ENCODE measurements at places on chromosomes 4 and X.

DNA sequence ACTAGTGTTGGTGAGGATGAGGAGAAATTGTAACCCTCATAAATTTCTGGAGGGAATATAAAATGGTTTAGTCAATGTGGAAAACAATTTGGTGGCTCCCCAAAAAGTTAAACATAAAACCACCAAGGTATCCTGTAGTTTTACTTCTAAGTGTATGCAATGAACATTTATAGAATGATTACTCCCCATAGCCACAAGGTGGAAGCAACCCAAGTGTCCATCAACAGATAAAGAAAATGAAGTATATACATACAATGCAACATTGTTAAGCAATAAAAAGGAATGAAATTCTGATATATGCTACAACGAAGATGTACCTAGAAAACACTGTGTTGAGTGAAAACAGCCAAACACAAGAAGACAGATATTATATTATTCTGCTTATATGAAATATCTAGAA lies 569.1 kb upstream of the GRID2 start:
- no peak for DNase-seq

DNA sequence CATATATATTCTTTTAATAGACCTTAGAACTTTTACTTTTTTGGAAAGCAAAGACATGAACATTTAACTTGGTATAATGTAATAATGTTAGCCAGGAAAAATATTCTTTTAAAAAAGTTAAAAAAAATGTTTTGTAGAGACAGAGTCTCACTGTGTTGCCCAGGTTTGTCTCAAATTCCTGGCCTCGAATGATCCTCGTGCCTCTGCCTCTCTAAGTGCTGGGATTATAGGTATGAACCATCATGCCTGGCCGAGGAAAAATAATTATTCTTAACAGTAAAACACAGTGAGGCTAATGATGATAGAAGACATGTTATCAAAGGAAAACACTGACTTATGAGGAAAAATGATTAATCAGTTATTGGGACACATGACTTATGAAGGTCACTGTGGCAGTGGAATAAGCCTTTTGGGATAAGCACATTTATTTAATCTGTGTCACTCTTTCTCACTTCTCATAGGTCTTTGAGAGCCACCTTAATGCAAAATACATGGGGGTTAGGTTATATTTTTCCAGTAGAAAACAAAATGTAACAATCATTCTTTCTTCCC lies 6.0 kb upstream of the BMP2K start:
- no peak for DNase-seq

- no peak for DNase-seq
These were observed 47.0 kb downstream of the BEND2 start for GRCh38 chrX:18173494-18174180.

GRCh38 chr4:184385705-184386141 lies 88.6 kb downstream of the IRF2 start:
- DNase-seq = no peak

DNA sequence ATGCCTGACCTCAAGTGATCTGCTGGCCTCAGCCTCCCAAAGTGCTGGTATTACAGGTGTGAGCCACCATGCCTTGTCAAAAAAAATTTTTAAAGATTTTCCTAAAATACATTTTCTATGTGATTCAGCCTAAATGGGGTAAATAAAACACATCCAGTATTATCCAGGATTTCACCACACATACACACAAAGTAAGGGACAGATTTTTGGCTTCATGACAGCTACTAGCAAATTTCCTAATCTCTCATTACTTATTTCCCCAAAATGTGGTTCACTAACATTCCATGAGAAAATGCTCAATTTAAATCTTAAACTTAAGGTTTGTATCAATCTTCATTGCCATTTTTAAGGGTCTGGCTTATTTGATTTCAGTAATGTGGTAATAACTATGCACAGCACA lies 348.5 kb upstream of the INTU start:
- no peak for DNase-seq

DNA sequence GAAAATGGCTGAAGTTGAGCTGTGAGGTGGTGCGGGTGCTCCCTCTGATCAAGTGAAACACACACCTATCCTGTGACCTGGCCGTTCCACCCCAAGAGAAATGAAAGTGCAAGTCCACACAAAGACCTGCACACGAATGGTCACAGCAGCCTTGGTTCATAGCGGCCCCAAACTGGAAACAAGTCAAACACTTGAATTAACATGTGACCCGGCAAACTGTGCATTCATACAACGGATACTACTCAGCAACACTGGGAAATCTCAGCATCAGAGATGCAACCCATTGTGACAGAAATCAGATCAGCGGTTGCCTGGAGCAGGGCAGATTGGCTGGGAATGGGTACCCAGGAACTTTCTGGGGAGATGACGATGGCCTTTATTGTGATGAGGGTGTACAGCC lies 7.6 kb downstream of the G6PD start:
- no peak for DNase-seq

- DNase-seq = no peak
These were observed 135.5 kb downstream of the AMMECR1 start for GRCh38 chrX:110182362-110182761.

GRCh38 chr4:86917212-86918039 lies 17.4 kb upstream of the AFF1 start:
- DNase-seq = no peak

DNA sequence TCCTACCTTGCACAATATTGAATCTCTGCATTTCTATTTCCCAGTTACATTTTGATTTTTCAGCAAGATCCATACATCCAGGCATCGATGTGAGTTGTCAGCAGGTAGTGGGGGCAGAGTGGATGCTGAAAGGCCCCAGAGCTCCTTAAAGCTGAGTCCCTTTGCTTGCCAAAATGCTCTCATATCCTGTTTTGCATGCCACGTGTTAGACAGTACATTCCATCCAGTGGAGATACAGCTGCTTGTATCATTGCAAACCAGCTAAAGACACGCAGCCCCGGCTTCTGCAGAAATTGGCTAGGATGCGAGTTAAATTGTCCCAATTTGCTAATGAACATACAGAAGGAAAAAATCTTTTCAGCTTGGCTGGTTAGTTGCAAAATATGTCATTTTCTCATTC lies 179.6 kb upstream of the MXRA5 start:
- no peak for DNase-seq

DNA sequence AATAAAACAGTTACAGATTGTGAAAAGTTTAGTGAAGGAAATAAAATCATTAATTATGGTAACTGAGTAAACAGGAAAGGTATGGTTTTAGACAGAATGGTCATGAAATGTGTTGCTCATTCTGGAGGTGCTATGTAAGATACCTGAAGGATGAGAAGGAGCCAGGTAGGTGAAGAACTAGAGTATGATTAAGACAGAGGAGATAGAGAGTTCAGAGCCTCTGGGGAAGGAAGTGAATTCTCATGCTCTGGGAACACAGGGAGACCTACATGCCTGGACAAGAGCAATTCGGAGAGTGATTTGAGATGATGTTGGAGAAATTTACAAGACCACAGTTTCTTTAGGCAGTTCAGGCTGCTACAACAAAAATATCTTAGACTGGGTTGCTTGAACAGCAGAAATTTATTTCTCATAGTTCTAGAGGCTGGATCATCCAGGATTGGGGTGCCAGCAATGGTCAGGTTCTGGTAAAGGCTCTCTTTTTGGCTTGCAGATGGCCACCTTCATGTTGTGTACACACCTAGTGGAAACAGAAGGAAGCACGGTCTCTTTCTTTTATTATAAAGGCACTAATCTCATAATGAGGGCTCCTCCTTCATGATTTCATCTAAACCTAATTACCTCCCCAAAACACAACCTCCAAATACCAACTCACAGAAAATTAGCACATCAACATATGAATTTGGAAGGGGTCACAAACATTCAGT lies 1416.1 kb downstream of the PCDH7 start:
- DNase-seq = no peak

- no peak for DNase-seq
These were observed 146.8 kb upstream of the PJA1 start for GRCh38 chrX:69311936-69312670.

GRCh38 chr4:171644430-171645057 lies 168.7 kb upstream of the GALNTL6 start:
- DNase-seq = no peak

- DNase-seq = no peak
These were observed 194.3 kb downstream of the SOWAHB start for GRCh38 chr4:76703676-76704075.

All from stimulated activated CD8-positive, alpha-beta memory T cell treated with anti-CD3 and anti-CD28 coated beads, Interleukin-12 subunit alpha, Interleukin-12 subunit beta, amount 100 ng/mL, for 1 hour (primary cell).